ENCODE measurements at places on chromosomes 5 and 9. TPM values are rescaled to one million over a fixed set of nuclear protein-coding genes. Genes with fewer than 3 reads are reported as not detected.

GRCh38 chr9:37028420-37029031 is 5.5 kb downstream of the PAX5 start:
- DNase-seq, result peak; percentile 63

Gene RANBP17
- 16.2 TPM for total RNA-seq

DNA sequence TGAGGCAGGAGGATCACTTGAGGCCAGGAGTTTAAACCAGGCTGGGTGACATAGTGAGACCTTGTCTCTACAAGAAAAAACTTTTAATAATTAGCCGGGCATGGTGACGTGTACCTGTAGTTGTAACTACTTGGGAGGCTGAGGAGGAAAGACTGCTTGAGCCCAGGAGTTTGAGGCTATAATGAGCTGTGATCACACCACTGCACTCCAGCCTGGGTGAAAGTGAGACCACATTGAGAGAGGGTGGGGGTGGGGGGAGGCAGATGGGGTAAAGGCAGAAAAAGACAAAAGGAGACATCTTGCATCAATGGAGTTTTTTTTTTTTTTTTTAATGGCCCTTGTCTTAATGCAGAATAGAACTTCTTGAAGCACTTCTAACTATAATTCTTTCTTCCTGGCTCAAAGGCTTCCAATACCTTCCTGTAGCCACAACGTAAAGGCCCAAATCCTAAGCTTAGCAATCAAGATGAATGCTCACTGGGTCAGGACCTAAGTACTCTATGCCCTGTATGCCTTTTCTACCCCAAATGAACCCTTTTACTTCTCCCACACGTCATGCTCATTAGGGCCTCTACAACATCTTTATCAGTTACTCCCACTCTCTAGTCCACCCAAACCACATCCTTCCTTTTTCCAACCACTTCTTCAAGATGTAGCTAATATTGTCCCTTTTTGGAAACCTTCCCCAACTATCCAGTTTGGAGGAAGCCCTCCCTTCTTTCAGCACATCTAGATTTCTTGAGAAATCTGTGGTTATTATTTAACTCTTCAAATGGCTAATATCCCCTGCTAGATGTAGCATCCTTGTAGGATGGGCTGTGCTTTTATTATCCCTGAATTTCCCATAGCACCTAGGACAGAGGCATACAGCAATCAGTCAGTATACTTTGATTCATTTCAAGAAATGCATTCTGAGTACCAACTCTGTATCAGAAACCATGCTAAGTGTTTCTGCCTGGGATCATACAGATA is 40.8 kb downstream of the CSF2 start:
- no peak for DNase-seq

DNA sequence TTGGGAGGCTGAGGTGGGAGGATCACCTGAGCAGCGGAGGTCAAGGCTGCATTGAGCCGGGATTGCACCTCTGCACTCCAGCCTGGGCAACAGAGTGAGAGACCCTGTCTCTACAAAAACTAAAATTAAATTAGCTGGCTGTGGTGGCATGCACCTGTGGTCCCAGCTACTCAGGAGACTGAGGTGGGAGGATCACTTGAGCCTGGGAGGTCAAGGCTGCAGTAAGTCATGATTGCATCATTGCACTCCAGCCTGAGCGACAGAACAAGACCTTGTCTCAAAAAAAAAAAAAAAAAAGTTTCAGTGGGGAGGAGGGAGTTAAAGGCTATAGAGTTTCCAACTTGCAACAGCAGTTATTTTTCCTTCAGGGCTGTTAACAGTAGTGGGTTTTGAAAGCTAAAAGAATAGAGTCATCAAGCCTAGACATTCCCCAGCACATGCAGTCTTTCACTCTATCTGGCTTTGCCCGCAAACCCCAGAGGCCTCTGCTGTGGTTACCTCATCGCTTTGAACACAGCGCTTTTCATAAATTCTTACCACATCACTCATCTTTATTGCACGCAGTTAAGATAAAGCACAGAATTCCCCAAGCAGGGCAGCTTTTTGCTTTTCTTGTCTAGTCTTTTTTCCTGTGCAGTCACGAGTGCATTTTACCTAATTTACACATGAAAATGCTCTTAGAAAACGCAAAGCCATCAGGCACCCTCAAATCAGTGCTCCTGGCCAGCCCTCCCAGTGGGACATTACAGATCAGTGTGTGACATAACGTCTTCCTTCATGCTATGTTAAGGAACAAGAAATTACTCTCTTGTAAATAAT is 8.7 kb upstream of the SLC2A8 start:
- no peak for DNase-seq

- no peak for DNase-seq
Observed at GRCh38 chr5:172175263-172175719, 12.7 kb downstream of the STK10 start.

GRCh38 chr9:109341561-109341960 is 20.7 kb upstream of the EPB41L4B start:
- no peak for DNase-seq

Gene CD180
- not detected for total RNA-seq

DNA sequence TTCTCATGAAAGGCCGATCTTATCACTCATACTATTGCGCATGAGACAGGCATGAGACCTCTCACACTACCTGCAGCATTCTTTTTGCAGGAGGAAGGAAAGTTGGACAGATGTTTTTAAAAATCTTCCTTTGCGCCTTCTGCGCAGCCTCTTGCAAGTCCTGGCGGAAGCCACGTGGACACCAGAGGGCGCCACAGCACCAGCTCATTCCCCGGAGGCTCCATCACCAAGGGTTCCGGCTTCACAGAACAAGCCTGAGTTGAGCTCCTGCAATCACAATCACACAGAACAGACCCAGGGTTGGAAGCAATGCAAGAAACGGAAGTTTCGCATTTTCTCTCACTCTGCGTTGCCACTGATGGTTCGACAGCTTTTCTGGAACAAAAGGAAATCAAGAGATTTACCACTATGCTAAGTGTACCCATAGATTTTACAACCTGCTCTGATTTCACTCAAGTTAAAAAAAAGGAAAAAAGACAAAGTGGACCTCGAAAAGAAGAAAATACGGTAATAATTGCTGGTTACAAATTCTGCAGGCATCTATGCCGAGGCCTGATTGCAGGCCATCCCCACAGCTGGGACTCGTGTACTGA is 304.7 kb upstream of the MSX2 start:
- DNase-seq, result peak; percentile 93

- DNase-seq, result no peak
Observed at GRCh38 chr9:126423142-126423915, 96.7 kb downstream of the MVB12B start.

Gene ERMP1
- total RNA-seq, result 16.5 TPM

DNA sequence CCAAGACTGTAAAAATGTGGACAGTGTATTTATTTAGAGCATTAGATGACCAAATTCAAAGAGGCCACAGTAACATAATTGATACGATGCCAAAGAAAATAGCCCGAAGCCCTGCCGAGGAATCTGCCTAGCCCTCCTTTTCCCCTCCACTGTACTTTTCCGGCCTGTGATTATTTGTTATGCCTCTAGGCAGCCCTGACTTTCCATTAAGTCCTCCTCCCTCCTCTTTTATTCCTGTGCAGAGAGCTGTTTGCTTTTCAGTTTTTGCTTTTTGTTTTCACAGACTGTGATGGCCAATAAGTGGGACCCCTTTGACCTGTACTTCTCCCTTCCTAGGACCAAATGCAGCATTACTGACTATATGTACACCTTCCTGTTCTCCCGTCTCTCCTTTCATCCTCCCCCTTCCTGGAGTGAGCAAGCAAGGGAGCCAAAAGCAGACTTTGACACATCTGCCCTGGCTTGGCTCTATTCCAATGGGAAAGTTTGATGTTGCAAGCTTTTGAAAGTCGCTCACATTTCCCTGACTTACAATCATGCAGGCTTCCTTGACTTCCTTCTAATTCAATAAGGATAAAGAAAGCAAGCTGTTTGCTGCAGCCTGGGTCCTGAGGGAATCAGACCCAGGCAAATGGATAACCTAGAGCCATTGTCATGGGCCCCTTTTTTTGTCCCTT is 76.1 kb downstream of the NREP start:
- no peak for DNase-seq

DNA sequence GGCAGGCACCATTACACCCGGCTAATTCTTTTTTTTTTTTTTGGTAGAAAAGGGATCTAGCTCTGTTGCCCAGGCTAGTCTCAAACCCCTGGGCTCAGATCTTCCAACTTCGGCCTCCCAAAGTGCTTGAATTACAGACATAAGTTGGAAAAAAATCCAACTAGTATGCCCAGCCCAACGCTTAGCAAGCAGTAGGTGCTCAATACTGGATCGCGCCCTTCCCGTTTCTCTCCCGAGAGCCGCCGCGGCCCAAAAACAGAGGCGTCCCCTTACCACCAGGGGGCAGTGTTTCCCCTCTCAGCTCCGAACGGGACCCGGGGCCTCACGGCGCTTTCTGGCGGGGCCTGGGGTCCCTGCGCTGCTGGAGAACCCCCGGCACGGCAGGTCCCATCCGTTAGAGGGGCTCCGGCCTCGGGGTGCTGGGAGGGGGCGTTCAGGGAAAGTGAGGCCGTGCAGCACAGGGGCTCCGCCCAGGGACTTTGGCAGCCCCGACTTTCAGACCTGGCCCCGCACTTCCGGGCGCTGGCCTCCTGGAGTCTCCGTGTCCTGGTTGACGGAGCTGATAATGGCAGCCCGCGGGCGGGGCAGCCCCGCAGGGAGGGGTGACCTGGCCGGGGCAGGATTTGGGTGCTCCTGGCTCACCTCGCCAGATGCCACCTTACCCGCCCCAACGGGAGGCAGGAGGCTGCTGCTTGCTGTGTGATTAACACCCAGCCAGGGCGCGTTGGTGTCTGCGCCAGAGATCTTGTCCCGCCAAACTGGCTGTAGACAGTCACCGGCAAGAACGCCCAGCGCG is 15.2 kb downstream of the PTGES start:
- DNase-seq, result peak; percentile 97

GRCh38 chr9:2477755-2478154 is 143.8 kb upstream of the VLDLR start:
- no peak for DNase-seq

DNA sequence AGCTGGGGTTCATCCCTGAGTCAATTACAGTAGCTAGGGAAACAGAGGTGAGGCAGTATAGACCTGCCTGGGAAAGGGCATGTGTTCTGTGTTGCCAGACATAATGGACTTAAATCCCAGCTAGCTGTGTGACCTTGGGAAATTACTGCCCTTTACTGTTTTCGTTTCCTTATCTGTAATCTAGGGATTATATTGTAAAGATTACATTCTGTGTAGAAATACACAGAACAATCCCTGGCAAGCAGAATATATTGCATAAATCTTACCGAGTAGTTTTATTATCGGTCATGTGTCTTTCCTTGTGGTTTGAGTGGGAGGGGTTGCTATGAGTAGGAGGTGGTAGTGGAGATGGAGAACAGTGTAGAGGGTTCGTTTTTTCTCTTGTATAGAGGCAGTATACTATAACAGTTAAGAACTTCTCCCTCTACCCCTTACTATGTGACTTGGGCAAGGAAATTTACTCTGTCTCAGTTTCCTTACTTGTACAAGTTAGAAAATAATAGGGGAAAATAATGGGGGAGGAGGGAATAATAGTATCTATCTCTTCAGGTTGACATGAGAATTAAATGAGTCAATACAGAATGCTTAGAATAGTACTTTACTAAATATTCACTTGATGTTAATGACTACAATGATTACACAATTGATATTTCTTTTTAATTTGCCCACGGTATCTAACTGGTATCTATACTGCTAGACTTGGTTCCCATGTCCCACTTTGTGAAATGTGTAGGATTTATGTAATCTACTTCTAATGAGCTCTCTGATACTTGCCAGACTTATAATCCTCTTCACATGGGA is 7.1 kb upstream of the DMXL1 start:
- DNase-seq, result peak; percentile 11

GRCh38 chr9:107637421-107638420 is 148.2 kb upstream of the KLF4 start:
- peak; percentile 66 for DNase-seq

- DNase-seq, result no peak
Observed at GRCh38 chr5:40618926-40619325, 60.8 kb upstream of the PTGER4 start.

GRCh38 chr5:56290378-56291078 is 57.4 kb upstream of the ANKRD55 start:
- no peak for DNase-seq

DNA sequence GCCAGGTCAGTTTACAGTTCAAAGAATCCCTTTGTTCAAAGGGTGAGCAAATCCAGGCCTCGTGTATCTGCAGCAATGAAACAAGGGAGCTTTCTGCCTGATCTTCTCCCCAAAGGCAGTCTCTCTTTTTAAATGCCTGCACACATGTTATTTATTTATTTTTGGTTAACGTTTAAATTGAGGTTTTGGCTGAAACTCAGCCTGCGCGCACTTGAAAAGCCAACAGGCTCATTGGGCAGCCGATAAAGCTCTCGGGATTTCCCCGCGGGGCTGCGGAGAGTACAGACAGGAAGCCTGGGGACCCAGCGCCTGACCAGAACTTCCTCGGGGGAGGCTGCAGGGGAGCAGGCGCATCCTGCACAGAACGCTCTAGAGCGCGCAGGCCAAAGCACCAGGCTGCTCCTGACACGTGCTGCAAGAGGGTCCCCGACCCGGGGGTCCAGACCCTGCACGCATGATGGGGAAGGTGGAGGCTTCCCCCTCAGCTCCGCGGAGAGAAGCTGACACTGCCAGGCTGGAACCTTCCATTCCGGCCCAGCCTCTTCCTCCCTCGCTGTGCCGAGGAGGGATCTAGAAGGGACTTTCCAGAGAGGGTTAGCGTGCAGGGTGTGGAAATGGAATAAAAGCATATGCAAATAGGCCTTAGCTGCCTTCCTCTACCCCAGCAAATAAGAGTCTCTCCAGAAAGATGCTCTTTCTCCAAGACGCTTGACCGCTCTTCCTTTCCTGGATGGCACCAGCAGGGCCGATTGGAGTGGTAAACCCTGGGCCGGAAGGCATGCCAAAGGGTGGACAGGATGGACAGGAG is 46.1 kb downstream of the PTTG1 start:
- no peak for DNase-seq

Gene SPATA31E1
- total RNA-seq, result 0.09 TPM

DNA sequence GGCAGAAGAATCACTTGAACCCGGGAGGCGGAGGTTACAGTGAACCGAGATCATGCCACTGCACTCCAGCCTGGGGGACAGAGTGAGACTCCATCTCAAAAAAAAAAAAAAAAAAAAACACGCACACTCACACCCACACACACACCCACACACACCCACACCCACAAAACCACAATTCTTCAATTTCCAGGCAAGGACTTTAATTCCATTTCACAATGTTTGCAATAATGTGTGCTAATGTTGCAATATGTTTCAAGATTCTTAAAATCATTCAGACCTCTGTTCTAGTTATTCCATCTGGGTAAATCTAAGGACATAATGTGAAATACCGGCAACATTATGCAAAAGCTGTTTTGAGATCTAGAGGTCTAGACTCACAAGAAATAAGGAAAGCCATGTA is 28.3 kb downstream of the CCDC69 start:
- no peak for DNase-seq

GRCh38 chr5:171441246-171441791 is 21.9 kb downstream of the FGF18 start:
- no peak for DNase-seq

- DNase-seq, result no peak
Observed at GRCh38 chr9:136481558-136481957, 1.3 kb downstream of the SEC16A start.

- no peak for DNase-seq
Observed at GRCh38 chr9:127014910-127015540, 100.4 kb downstream of the RALGPS1 start.

Data from H1 (cell line).